ENCODE measurements at places on chromosomes 5 and 9.

- no peak for DNase-seq
Observed at GRCh38 chr9:112809351-112809848, 58.8 kb downstream of the SNX30 start.

- DNase-seq, result no peak
Observed at GRCh38 chr5:1701216-1701864, 98.3 kb downstream of the MRPL36 start.

GRCh38 chr9:134834217-134834956, 46.2 kb upstream of the FCN2 start:
- no peak for DNase-seq

DNA sequence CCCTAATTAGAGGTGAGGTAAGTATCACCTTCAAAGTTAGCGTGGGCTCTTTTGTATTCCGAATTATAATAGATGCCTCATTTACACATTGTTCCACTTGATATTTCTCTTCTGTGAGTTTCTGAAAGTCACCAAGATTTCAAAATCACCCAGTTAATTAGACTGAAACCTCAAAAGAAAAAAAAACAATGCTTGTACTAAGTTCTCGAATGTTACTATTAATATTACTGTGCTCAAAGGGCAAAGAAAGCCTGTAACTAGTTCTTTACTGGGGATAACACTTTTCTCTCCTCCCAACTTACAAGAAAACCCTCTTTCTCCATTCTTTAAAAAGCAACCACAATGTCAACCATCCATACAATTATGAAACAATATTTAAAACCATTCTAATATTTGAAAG, 98.5 kb downstream of the STRBP start:
- DNase-seq, result no peak

DNA sequence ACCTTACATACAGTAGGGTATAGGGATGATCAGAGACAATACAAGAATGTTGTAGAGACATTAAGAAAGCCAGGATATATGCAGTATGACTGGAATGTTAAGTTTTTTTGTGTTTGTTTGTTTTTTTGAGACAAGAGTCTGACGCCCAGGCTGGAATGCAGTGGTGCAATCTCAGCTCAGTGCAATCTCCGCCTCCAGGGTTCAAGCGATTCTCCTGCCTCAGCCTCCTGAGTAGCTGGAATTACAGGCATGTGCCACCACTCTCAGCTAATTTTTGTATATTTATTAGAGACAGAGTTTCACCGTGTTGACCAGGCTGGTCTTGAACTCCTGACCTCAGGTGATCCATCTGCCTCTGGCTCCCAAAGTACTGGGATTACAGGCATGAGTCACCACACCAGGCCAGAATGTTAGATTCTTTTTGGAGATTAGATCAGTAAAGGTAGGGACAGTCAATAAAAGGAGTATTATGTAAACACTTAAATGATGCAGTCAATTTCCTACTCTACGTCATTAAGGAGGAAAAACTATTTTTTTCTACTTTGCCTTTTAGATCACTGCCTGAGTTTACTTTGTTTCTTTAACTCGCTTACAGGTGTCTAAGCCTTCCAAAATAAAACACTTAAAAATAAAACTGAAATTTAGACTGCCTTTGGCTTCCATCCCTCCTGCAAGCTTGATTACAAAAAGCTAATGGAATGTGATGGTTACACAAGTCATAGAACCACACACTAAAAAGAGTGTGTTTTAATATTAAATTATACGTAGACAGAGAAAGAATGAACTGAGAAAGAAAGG, 6.8 kb upstream of the HNRNPA0 start:
- DNase-seq, result no peak

DNA sequence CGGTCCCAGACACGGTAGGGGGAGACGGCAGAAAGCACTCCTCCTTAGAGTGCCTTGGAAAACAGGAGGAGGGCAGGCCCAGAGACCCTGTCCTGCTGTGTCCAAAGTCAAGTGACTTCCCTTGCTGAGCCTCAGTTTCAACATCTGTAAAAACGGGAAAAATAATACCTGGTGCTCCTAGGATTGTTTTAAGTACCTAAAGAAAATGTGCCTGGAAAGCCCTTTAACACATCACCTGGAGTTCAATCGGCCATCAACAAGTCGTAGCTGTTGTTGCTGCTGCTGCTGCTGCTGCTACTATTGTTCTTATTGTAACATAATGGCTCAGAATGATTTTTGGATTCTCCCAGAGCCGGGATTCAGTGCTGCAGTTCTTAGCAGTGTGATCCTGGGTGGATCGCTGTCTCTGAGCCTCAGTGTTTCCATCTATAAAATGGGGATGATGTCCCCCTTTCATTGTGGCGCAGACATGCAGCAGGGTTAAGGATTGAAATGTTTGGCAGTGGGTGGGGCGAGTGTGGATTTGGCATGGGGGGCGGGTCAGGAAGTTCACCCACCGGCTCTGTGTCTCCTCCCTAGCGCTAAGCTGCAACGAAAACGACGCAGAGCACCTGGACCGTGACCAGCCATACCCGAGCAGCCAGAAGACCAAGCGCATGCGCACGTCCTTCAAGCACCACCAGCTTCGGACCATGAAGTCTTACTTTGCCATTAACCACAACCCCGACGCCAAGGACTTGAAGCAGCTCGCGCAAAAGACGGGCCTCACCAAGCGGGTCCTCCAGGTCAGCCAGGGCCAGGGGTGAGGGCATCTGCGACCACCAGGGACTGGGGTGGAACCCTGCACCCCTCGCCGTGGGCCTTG, 9.2 kb downstream of the LHX2 start:
- no peak for DNase-seq

GRCh38 chr9:98410185-98410697, 154.8 kb upstream of the TBC1D2 start:
- DNase-seq, result no peak

- no peak for DNase-seq
Observed at GRCh38 chr5:4662756-4663155, 477.4 kb upstream of the ADAMTS16 start.

DNA sequence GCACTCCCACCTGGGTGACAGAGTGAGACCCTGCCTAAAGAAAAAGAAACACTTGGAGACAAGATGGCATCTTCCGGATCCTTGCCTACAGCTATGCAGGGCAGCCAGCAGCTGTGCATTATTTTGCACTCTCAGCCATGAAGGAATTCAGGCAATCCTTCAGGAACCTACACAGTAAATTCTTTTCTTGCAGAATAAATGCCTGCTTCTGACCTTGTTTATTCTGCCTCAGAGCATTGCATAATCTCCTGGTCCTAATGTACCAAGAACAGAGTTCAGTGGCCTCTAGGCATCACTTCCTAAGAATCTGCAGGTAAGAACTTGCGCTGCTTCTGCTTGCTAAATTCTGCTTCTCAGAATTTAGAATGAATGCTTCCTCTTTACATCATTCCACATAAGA, 16.8 kb downstream of the GLDC start:
- DNase-seq, result no peak

All from NCI-H1930 (cell line).